CD4-positive, alpha-beta T cell treated with Interleukin-15 for 4 hours (primary cell): ENCODE measurements at places on chromosomes 1 and 21.

GRCh38 chr1:208737161-208737560, 493.0 kb upstream of the PLXNA2 start:
- DNase-seq, result no peak

- DNase-seq, result no peak
Observed at GRCh38 chr21:34911360-34911759, 137.7 kb downstream of the RUNX1 start.

GRCh38 chr1:179794669-179795068, 51.6 kb downstream of the FAM163A start:
- DNase-seq, result no peak

DNA sequence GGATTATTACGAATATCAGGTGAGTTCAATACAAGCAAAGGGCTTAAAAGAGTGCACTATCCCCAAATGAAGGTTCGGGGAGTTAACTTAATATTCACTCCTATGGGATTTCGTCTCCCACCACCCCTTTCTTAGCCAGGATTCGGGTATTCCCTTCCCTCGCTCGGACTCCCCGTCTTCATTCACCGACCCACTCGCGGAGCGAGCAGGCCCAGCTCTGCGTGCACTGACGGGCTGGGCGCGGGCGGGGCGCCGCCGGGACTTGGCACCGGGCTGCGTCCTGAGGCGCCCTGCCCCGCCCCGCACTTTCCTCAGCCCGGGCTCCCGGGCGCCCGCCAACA, 7.7 kb upstream of the MPZL1 start:
- no peak for DNase-seq

GRCh38 chr1:246790833-246791232, 66.6 kb downstream of the SCCPDH start:
- DNase-seq, result no peak

DNA sequence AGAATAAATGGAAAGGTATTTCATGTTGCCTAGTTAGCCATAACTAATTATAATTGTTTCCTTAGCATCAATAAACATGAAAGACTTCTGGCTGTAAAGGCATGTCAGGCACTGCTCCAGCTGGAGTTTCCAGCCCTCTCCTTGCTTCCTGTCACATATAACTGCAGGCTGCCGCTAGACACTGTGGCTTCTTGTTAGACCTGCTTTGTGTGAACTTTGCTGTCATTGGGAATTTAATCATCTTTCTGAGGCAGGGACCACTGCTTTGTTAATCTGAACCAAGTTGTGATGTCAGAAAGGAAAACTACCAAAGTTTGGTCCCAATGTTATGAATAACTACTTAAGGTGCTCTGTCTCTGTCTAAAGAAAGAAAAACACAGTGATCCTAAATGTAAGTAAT, 90.3 kb upstream of the DUSP10 start:
- DNase-seq, result no peak

DNA sequence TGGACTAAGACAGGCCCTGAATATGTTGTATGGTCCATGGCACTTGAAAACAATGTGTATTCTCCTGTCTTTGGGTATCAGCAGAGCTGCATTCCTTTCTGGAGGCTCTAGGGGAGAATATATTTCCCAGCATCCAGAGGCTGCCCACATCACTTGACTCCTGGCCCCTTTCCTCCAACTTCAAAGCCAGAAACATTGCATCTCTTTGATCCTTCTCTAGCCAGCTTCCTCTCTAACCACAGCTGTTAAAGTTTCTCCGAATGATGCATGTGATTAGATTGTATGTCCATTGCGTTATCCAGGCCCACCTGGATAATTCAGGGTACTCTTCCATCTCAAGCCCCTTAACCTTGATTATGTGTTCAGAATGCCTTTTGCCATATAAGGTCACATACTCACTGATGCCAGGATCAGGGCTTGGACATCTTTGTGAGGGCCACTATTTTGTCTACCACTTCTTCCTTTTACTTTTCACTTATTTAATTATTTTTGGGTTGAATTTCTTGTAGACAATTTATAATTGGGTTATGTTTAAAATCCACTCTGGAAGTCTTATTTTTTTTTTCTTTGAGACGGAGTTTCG, 5.3 kb downstream of the CHD1L start:
- no peak for DNase-seq

- no peak for DNase-seq
Observed at GRCh38 chr1:4711416-4712275, 57.2 kb downstream of the AJAP1 start.

GRCh38 chr1:3003039-3003940, 18.0 kb upstream of the ACTRT2 start:
- DNase-seq, result no peak

- DNase-seq, result no peak
Observed at GRCh38 chr1:212030936-212031528, 4.3 kb downstream of the INTS7 start.

- DNase-seq, result no peak
Observed at GRCh38 chr1:111648806-111649205, 29.2 kb downstream of the RAP1A start.

GRCh38 chr1:29487291-29487690, 251.0 kb downstream of the PTPRU start:
- no peak for DNase-seq

DNA sequence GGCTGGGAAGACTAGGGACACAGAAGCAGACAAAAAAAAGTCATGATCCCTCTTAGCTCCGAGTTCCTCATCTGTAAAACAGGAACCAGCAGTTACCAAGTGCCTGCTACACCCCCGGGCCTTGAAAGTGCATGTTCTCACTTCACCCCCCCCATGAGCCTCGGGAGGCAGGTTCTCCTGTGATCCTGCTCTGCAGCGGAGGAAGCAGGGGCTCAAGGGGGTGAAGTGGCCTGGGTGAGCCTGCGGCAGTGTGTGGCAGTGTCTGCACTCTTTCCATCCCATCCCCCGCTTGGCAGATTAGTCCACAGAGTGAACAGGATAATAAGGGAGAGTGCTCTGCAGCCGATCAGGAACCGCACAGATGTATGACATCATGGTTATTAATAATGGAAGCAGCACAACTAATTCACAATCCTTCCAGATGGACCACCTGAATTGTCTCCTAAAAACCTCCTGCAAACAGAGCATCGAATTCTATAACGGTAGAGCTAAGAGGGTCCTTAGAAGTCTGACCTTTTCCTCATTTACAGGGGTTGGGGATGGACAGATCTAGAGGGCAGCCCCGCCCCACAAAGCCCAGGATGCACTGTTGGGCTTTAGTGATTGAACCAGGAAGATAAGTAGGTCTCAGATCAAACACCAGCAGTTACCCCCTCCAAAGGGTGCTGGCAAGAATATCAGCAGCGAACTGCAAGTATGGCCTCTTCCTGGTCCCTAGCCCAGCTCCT, 174.1 kb upstream of the EDN2 start:
- no peak for DNase-seq

- no peak for DNase-seq
Observed at GRCh38 chr1:14914351-14914988, 239.1 kb upstream of the TMEM51 start.

- DNase-seq, result no peak
Observed at GRCh38 chr1:216686860-216687766, 36.1 kb downstream of the ESRRG start.

- no peak for DNase-seq
Observed at GRCh38 chr1:32426489-32427255, 32.4 kb upstream of the BSDC1 start.

GRCh38 chr21:21177353-21177986, 179.3 kb downstream of the NCAM2 start:
- no peak for DNase-seq

GRCh38 chr21:36749935-36750575, 51.1 kb downstream of the SIM2 start:
- DNase-seq, result no peak

DNA sequence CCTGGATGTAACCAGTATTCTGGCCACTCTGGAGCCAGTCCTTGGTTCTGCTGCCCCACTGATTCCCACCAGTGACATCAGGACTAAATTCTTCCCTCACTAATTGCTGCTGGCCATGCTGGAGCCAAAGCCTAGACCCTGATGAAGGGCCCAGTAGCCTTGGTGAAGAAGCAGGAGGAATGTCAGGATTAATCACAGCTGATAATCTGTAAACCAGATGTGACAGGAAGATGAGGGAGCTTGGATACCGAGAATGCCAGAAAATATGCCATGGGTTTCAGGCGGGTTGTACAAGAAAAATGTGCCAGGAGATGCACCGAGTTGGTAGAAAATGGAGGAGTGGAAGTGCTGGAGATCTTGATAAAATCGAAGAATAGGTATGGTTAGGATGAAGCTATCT, 119.0 kb upstream of the PPP2R5A start:
- DNase-seq, result no peak

DNA sequence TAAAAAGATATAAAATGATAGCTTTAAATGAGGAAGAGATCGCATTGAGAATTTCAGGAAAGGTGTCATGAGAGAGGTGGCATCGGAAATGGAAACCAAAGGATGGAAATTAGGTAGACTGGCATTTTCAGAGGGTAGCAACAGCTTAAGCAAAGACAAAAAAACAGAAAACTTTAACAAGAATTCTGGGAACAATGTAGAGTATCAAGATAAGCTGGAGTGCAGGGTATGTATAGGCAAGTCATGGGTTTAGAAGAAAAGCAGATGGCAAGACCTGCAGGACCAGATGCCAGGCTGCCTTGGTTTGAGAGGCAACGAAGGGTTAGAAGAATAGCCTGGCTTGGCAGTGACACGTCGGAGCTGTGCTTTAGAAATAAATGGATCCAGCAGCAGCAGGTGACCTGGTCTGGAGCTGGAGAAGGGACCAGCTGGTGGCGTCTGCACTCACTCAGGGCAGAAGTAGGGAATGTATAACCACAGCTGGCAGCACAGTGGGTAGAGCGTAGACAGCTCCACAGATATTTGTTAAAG, 149.4 kb upstream of the TIAM1 start:
- no peak for DNase-seq
